ENCODE measurements at places on chromosomes 12 and 14.

DNA sequence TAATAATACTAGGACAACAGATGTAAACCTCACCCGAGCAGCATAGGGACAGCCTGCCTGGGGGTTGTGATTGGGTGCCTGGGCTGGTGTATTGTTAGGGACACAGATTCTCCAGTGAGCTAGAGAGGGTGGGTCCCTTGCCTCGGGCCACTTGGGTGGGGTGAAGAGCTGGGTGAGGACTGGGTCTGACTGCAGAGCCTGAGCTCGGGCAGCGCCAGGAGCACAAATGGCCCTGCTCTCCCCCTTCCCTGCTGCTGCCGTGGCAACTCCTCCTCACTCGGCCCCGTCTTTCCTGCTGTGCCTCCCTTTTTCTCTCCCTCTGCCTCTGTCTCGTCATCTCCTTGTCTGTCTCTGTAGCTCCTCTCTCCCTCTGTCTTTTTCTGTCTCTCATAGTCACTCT lies 115.4 kb downstream of the GLT1D1 start:
- no peak for DNase-seq

DNA sequence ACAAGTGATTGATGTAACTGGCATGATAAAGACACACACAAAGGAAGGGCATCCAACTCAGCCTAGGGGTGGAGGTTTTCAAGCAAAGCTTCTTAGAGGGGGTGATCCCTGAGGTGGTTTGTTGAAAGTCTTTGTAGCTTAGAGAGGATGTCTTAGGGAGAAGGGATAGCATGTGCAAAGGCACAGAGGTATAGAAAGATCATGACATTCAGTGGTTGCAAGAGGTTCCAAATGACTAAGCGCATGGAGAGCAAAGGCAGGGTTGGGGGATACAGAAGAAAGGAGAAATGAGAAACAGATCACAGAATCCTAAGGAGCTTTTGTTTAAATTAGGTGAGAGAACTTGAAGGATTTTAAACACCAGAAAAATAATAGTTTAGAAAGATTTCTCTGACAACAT lies 5.2 kb upstream of the CCT2 start:
- DNase-seq = no peak

- DNase-seq = no peak
Observed at GRCh38 chr14:100386846-100387245, 63.7 kb downstream of the SLC25A47 start.

DNA sequence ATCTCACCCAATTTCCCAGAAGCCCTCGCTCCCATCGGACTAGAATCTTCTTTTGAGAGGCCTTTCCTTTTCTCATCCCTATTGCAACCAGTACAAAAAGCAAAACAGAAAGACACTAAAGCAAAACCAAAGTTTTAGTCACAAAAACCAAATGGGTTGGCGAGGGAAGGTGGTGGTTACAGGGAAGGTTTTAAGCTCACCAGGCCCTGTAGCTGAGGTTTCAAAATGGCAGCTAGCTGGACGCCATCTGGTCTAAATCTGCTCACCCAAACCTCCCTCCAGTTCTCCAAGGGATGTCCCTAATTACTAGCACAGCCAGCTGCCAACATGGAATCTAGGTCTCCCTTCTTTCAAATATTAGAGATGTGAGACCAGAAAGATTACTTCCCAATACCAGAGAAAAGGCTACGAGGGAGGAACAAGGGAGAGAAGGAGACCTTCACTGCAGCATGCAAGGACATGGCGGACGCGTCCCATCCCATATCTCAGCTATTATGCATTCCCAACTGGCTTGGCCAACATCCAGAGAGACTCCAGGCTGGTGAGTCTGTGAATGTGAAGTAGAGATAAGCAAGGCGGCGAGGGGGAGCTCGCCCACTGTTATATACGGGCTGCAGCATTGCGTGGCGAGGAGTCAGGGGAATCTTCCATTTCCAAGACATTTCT lies 70.8 kb downstream of the DPF3 start:
- DNase-seq = no peak

DNA sequence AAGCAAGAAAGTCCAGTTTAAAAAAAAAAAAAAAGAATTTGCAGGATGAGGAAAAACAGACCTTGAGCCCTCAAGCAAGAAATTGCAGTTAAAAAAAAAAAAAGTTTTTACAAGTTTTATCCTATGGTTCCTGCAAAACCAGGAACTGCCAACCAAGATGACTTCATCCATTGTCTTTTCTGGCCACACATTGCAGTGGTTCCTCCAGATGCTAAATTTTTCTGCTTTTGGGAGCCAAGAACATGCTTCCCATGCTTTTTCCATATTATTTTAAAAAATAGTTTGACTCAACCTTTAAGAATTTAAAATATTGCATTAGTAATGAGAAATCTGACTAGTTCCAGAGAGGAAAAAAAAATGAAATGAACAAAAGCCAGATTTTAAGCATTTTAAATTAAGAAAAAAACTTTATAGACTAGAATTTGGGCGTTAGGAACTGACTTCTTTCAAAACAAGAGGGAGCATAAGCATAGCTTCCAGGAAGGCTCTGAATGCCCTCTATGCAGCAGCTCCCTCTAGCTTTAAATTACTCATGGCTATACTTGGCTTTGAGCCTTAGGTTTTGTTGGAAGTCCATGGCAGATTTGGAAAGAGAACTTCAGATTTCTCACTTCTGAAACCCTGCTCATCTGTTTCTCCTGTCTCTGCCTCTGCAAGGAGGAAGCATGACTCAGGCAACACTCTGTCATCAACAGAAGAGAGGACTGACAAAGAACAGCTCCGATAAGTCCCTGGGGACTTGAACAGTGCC lies 124.5 kb downstream of the GPR65 start:
- DNase-seq = no peak

- DNase-seq = no peak
Observed at GRCh38 chr14:76643887-76644286, 117.4 kb upstream of the VASH1 start.

GRCh38 chr12:14373217-14373616 lies 7.7 kb downstream of the ATF7IP start:
- no peak for DNase-seq

DNA sequence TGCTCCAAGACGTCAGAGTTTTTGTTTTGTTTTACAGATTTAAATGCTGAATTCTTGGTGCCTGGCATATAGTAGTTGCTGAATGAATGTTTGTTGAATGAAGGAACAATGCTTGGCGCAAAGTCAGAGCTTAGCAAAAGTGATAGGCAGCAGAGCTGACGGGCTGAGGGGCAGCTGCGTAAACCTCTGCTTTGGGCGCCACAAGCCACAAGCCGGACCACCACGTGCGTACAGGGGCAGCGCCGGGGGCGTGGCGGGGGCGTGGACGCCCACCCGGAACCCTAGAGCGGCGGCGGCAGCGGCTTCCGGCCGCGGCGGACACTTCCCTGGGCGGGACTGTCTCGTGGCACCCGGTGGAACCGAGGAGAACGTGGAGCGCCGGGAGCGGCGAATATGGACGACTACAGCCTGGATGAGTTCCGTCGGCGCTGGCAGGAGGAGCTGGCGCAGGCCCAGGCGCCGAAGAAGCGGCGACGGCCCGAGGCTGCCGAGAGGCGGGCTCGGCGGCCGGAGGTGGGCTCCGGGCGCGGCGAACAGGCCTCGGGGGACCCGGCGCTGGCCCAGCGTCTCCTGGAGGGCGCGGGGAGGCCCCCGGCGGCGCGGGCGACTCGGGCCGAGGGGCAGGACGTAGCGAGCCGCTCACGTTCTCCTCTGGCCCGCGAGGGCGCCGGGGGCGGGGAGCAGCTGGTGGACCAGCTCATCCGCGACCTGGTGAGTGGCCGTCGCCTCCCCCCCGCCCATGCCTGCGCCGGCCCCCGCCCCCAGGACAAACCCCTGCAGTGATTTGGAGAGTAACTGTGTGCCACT lies at the start of gene FBXW8:
TSS of gene FBXW8 (plus strand) at position 306 of the 807 bp plus-strand sequence. CDS start at position 394, 88 bp downstream.
- no peak for DNase-seq

- no peak for DNase-seq
Observed at GRCh38 chr12:92278378-92278828, 132.8 kb upstream of the BTG1 start.

All from NCI-H187 treated with DMSO at 0.1 percent for 48 hours (cell line).